ENCODE measurements at places on chromosomes 6 and 20.

GRCh38 chr6:166167258-166167731 is 356 bp downstream of the TBXT start:
- DNase-seq, result peak; percentile 7

DNA sequence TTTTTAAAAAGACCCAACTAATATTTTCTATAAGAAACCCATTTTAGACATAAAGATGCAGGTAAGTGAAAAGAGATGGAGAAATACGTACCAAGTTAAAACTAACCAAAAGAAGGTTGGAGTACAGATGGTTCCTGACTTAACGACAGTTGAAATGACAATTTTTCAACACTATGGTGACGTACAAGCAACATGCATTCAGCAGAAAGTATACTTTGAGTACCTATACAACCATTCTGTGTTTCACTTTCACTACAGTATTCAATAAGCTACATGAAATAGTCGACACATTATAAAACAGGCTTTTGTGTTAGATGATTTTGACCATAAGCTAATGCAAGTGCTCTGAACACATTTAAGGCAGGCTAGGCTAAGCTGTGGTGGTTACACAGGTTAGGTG is 228.9 kb downstream of the RNGTT start:
- DNase-seq, result no peak

DNA sequence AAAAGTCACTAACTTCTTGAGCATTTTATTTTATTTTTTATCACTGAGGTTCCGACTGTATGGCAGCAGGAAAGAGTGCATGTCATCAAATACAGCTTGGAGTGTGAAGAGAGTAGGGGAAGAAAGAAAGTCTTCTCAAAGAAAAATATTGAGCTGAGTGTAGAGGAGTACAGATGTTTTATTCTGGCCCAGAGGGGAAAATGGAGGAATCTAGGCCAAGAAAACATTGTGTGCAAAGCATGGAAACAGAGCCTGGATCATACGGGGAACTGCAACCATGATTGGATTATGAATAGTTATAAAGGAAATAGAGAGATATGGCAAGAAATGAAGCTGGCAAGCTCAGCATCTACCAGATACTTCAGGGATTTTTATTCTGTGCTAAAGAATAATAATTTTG is 104.2 kb upstream of the SCGN start:
- DNase-seq, result no peak

- no peak for DNase-seq
These were observed 18.1 kb downstream of the SLC17A9 start for GRCh38 chr20:62970307-62971210.

- no peak for DNase-seq
These were observed 2.1 kb upstream of the LBP start for GRCh38 chr20:38344107-38344701.
